NCI-H1694 (cell line): ENCODE measurements at places on chromosomes 11 and 22.

DNA sequence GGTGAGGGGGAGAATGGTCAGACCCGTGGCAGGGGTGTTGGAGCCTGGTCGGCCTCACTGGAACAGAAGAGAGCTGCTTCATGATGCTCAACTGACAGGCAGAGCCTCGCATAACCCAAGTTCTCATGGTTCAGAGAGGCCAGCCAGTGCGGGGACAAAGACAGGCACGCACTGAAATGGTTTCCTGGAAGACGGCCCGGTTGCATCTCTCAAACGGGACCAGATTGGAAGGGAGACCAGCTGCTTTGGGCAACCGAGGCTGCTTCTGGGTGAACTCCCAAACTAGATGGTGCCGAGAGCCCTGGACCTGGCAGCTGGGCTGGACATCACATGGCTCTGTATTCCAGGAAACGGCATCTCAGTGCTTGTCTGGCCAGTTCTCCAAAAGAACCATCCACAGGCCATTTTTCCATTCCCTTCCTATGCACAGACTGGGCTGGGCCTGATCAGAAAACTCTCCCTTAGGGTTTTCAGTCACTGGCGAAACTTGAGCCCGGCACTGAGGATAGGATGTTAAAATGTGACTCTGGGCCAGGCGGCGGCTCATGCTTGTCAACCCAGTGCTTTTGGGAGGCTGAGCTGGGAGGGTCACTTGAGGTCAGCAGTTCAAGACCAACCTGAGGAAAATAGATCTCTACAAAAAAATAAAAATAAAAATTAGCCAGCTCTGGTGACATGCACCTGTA lies 80.1 kb upstream of the PRODH start:
- no peak for DNase-seq

DNA sequence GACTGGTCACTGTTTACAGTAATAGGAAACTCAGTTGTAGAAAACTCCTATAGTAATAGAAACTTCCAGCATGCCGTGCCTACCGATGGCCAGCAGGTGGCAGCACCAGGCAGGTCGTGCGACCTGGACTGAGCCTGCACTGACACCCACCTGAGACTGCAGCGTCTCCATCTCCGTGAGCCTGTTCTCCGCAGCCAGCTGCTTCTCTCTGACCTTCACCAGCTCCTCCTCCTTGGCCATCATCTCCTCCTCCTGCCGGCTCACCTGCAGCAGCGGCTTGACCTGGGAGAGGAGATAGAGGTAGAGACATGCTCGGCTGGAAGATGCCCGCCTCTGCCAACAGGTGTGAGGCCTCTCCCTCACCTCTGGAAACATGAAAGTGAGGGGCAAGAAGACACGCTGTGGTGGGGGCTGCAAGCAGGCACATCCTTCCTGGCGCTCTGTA lies 48.5 kb downstream of the APOL1 start:
- peak; percentile 36 for DNase-seq

GRCh38 chr11:22763166-22763565 lies 66.4 kb downstream of the SVIP start:
- DNase-seq: no peak

DNA sequence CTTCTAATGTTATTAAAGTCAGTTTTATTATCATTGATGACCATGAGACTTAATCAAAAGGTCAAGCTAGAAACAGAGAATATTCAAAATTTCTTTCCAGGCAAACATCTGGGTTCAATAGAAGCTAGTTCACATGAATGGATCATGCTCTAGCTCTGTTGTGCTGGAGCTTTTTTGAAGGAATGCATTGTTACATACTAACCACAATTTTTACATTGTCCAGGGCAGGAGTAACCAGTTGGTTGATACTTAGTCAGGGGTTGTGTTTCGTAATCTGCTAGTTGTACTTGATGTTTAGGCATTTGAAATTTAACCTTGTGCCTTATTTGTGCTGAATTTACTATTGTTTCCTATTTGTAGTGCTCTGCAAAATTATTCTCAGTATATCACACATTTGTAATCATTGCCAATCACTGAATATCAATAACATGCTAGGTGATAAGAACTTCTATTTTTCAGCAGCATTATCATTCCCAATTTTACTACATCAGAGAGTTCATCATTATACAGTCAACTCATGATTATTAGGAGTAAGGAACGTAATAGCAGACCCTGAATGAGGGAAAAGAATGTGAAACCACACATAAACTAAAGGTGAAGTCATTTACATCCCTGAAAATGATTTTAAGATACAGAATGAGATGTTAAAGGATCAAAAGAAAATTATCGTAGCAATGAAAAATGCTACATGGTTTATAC lies 23.2 kb downstream of the NF2 start:
- DNase-seq: no peak

GRCh38 chr11:91972665-91973266 lies 251.9 kb upstream of the FAT3 start:
- no peak for DNase-seq

DNA sequence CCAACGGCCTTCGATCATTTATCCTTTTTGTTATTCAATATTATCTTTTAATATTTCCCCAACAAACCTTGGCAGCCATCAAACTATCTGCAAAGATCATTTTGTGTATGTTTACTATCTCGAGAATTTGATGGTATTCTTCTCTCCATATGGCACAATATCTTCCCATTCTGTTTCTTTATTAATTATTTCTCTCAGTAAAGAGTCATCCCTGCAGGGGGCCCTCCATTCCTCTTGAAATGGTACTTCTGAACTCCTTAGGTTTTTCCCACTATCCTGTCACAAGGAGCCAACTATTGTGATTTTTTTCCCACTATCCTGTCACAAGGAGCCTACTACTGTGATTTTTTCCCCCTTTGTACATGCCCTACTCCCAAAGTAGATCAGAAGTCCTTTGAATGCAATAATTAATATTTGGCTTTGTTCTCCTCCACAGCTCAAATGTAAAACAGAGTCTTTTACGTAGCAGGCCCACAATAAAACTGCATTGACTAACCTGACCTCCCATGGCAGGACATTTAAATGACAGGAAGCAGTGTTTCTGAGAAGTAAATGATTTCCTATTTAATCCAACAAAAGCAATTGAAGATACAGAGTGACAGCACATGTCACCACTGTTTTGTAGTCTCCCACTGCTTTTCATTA lies 43.3 kb downstream of the PDGFD start:
- DNase-seq: no peak

DNA sequence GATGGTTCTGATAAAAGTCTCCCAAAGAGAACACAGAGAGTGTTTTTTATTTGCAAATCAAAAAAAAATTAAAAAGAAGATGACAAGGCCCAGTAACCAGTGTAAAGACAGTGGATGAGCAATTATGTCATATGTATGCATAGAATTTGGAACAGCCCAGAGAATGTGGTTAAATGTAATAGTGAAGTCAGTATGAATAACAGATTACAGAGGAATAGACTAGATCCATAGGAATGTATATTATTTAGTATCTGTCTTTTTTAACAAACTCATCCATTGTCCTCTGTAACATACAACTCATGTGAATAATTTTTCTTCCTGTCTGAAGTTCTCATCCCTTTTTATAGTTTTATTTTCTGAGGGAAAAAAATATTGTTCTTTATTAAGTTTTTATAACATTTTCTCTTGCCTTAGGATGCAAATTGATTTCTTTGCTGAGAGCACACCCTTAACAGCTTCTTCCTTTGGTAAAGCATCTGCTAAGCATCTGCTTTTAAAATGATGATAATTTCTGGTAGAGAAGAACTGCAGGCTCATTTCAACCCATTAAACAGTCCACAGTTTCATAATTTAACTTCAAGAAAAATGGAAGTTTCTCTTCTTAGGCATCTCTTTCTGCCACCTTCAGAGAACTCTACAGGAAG lies 266.5 kb upstream of the MTNR1B start:
- no peak for DNase-seq

GRCh38 chr11:118136801-118137200 lies 15.8 kb downstream of the SCN4B start:
- no peak for DNase-seq

GRCh38 chr11:61532134-61533038 lies 23.8 kb downstream of the LRRC10B start:
- DNase-seq: peak; percentile 19

DNA sequence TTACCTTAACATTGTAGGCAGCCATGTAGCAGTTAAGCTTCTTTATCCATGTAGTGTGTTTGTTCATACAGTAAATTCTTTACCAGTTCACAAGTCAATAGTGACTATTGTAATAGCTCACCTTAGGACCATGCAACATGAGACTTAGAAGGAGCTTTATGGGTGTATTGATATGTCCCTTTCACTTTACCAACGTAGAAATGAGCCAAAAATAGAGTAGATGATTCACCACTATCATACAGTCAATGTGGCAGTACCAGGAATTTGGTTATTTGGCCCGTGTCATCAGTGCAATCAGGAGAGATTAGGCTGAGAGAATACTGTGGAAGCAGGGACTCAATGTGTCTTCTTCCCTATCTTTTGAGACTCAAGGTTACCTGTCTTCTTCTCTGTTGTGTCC lies 4.7 kb downstream of the ZDHHC13 start:
- no peak for DNase-seq

DNA sequence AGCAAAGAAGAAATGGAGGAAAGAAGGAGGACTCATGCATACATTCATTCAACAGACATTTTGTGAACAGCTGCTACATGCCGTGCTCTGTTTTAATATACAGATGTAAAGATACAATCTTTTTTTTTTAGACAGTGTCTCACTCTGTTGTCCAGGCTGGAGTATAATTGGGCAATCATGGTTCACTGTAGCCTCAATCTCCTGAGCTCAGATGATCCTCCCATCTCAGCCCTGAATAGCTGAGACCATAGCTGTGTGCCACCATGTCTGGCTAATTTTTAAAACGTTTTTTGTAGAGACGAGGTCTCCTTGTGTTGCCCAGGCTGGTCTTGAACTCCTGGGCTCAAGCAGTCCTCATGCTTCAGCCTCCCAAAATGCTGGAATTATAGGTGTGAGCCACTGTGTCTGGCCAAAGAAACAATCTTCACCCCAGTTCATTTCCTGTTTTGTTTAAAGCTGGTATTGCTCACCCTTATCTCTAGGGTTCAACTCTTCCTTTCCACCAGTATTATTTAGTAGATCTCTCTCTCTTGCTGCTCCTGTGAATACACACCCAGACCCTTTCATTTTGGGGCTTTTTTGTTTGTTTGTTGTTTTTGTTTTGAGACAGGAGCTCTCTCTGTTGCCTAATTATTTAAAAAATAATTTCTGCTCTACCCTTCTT lies 69.8 kb downstream of the RNF169 start:
- DNase-seq: no peak

- no peak for DNase-seq
Measured at GRCh38 chr11:48123934-48124755, 92.5 kb upstream of the OR4B1 start.

- DNase-seq: peak; percentile 64
Measured at GRCh38 chr11:64246871-64247728, at the start of gene PPP1R14B. Gene PPP1R14B (minus strand): TSS chr11:64246943. CDS start chr11:64246673, 270 bp downstream.

DNA sequence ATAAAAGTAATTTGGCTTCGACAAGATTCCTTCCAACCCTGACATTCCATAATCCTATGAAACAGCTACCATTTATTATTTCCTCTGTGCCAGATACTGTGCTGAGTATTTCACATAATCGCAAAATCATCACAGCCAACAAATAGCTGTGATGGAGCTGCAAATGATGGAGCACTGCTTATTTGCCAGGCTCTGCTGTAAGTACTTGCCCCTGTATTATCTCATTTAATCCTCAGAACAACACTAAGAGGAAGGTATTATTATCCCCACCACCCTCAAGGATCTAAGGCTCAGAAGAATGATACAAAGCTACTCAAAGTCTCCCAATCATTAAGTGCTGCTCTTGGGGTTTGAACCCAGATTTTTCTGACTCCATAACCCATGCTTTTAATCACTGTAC lies 145.5 kb downstream of the CCDC34 start:
- no peak for DNase-seq

DNA sequence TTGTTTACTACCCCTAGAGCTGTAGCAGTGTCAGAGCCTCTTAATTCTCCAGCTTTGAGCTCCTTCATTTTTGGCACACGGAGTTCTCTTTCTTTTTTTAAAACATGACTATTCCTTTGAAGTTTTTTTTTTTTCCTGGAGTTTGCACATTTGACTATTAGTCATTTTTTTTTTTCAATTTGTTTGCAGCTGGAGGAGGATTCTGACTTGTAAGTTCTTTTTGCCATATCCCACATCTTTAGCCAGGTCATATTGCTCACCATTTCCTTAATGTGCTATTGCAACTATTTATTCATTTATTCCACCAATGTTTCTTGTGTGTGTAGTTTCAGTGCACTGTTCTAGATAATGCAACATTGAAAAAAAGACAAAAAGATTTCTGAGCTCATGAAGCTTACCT lies 166.3 kb upstream of the ARHGAP20 start:
- no peak for DNase-seq
